Activated T-cell treated with anti-CD3 and anti-CD28 coated beads, Interleukin-2, amount 50 U/mL, for 1 hour (primary cell): ENCODE measurements at places on chromosomes 1 and 21.

- no peak for DNase-seq
Observed at GRCh38 chr1:91741301-91741700, 144.7 kb downstream of the TGFBR3 start.

- DNase-seq, result no peak
Observed at GRCh38 chr1:218224101-218224500, 61.0 kb upstream of the RRP15 start.

- no peak for DNase-seq
Observed at GRCh38 chr1:119873135-119874015, 22.9 kb downstream of the ADAM30 start.

- peak; percentile 59 for DNase-seq
Observed at GRCh38 chr1:26285366-26286063, 5.6 kb downstream of the SH3BGRL3 start.

DNA sequence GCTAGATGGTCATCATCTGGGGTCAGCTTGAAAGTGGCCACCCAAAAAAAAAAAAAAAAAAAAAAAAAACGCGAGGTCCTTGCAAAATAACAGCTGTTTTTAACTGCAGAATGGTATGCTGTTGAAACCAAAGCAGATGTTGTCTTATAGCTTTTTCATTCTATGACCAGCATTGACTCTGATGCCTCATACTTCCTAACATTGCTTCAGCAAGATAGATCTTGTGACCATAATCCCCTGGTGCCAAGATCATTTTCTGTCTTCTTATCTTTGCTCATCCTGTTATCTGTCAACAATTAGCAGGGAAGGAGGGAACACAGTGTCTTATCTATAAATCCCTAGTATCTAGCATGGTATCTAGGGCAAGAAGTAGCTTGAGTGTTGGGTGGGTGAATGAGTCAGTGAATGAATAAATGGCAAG lies 181.5 kb downstream of the PLPP3 start:
- no peak for DNase-seq

- DNase-seq, result no peak
Observed at GRCh38 chr1:185337246-185337645, 20.2 kb upstream of the IVNS1ABP start.

DNA sequence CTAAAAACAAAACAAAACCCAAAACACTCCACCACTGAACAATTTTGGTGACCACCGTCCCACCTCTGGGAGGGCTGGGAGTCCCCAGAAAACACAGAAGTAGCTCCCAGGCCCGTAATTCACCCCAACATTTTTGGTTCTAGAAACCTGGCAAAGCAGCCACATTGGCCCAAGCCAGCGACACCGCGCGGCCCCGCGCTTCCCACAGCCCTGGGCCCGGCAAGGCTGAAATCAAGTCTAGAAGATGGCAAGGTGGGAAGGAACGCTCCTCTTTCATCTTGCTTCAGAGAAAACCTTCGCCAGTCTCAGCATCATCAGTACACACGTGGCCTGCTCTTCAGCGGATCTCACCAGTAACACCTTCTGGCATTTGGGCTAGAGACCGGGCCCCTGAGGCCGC lies 35.9 kb upstream of the NID1 start:
- no peak for DNase-seq
